ENCODE measurements at places on chromosomes 1 and 21.

DNA sequence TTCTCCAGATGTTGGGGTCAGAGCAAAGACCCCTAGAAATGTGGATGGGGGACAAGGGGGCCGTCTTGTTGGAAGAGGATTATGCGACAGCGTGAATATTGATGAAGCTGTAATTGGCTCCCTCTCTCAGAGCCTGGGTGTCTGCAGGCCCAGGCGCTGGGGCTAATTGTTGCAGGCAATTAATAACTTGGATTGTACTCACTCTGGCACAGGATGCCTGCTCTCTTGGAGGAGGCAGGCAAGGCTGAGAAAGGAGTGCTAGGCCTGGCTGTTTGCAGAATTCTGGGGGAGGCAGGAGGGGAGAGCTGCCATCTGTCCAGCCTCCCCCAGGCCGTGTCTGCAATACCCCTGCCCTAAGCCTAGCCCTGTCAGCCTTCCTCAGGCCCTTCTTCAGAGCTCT lies 4.1 kb upstream of the DISP3 start:
- DNase-seq, result no peak

GRCh38 chr1:72936942-72937341 lies 654.6 kb upstream of the NEGR1 start:
- peak; percentile 9 for DNase-seq

- no peak for DNase-seq
Observed at GRCh38 chr1:62196086-62196690, 1.5 kb downstream of the L1TD1 start.

- no peak for DNase-seq
Observed at GRCh38 chr1:192225266-192225665, 67.0 kb downstream of the RGS18 start.

GRCh38 chr1:151849126-151849525 lies 4.4 kb downstream of the THEM5 start:
- DNase-seq, result no peak
